CD4-positive, alpha-beta T cell treated with Interleukin-21 for 1 hour (primary cell): ENCODE measurements at places on chromosomes 5 and 9.

GRCh38 chr9:119365291-119366027, 3.8 kb downstream of the BRINP1 start:
- DNase-seq: no peak

DNA sequence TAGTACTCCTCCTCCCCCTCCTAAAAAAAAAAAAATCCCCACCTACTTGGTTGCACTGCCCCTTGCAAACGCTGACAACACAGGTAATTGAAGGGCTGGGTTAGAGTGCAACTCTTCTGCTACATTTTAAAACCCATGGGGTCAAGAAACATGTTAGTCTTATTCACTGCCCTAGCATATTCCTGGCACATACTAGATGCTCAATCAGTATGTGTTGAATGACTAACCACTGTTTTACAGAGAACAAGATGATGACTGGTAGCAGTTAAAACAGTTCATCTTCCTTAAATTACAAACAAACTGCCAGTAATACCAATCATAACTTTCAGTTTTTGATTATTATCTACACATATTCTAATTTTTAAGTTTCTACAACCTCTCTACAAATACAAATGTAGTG, 124.4 kb downstream of the NFIB start:
- DNase-seq: no peak

- DNase-seq: no peak
These were observed 32.1 kb downstream of the PRKACG start for GRCh38 chr9:68981789-68982188.

- DNase-seq: no peak
These were observed 117.2 kb upstream of the TBCA start for GRCh38 chr5:77893225-77893860.

DNA sequence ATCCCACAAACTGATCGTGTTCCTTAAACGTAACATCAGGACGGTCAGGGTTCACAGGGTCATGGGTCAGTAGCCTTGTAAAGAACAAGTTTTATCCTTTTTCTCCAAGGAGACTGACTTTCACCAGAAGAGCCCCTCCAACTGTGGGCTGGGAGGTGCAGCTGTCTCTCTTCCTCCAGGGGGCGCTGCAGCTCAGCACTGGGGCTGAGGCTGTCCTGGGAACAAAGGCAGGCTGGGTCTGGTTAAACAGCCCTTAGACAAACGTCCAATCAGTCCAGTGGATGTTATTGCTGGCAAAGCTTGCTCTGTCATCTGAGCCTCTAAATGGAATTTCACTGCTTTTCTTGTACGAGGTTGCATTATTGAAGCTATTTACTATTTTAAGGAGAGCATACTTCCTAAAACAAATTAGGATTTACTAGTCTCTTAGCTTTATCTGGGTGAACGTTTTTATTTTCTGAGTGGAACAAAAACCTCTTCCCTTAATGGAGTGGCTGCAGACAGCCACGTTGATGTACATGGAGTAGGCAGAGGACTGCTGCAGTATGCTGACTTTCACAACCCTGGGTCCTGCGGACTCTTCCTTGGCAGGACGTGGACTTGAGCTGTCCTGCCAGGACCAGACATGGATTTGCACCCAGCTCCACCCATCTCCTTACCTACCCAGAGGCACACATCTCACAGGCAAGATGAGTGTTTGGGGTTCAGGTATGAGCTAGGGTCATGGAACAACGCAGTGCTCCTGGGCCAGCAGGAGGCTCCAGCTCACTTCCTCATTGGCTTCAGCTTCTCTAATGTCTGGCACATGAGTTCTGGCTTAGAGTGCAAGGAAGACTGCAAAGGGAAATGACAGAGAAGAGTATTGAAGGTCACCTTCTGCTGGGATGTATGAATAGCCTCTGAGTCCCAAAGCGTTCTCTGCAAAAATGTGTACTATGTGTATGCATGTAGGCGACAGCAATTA, 7.8 kb downstream of the EXOSC2 start:
- DNase-seq: peak; percentile 71

- no peak for DNase-seq
These were observed 9.9 kb downstream of the SNCAIP start for GRCh38 chr5:122321921-122322320.

DNA sequence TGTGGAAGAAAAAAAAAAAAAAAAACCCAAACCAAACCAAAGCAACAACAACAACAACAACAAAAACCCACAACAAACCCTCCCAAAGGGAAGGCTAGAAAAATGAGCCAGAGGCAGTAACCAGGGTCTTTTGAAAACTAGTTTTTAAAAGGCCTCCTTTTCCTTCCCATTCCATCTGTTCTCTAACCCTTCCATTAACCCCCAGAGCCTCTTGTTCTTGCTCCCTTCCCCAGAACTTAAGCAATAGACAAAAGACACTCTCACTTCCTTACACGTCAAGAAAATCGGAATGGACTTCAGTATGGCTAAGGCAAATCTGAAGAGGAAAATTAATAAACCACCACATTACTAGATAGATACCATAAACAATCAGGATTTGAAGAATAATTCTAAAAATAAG, 292.8 kb downstream of the ARL15 start:
- DNase-seq: no peak

DNA sequence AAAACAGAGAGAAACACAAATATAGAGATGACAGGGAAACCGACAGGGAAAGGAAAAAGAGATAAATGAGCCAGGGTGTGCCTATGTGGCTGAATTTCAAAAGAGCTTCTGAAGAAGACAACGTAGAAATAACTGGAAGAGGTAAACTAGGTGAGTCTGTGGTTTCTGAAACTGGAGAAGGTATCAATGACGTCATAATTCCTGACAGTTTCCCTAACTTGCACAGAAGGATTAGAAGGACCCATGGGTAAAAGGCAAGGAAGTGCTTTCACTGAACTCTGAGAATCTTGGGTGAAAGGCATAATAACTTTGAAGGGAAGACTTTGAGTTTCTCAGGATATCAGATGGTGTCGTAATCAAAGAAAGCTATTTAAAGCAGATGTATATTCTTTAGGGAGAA, 790.8 kb upstream of the NUDT12 start:
- no peak for DNase-seq

GRCh38 chr5:160788102-160788660, 63.8 kb downstream of the ATP10B start:
- no peak for DNase-seq

DNA sequence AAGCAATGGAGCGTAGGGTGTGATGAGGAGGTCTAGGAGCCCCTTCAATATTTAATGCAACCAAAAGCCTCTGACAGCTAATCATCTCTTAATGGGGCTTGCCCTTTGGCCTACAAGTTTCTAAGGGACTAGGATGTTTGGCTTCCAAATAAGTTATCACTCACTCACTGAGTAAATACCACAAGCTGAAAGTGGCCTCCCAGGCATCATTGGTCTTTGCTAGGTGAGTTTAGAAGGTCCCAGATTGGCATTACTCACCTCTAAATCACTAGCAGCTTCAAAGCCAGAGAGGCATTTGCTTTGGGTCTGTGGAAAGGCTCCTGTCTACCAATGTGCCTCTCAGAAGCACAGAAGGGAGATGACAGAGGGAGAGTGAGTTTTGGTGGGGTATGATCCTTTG, 344.2 kb downstream of the NTRK2 start:
- no peak for DNase-seq

DNA sequence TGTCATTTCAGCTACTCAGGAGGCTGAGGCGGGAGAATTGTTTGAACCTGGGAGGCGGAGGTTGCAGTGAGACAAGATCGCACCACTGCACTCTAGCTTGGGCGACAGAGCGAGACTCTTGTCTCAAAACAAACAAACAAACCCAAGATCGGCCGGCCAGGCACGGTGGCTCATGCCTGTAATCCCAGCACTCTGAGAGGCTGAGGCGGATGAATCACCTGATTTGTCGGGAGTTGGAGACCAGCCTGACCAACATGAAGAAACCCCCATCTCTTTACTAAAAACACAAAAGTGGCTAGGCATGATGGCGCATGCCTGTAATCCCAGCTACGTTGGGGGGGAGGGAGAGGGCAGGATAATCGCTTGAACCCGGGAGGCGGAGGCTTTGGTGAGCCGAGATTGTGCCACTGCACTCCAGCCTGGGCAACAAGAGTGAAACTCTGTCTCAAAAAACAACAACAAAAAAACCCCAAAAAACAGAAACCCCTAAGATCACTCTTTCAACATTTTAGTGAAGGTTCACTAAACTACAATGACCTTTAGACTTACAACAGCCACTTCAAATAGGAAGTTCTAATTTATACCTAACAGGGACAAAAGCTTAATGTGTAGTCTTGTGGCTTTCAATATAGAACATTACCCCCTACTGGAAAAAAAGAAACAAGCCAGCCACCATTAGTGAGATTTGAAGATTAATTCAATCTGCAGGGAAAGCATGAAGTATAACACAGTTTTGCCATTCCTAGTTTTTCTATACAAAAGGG, 7.0 kb downstream of the HSPA9 start:
- DNase-seq: no peak

DNA sequence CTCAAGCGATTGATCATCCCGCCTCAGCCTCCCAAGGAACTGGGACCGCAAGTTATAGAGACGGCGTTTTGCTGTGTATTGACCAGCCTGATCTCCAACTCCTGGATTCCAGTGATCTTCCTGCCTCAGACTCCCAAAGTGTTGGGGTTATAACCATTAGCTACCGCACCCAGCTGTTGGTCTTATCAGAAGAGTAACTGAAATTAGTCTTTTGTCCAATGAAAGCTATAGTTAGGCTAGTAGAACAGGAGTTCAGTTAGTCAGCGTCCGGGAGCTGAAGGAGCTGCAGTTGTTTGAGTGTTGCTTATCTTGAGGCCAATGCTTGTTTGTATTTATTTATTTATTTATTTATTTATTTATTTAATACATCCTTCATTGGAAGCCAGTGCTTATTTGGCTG, 3.2 kb upstream of the MIGA2 start:
- DNase-seq: no peak

DNA sequence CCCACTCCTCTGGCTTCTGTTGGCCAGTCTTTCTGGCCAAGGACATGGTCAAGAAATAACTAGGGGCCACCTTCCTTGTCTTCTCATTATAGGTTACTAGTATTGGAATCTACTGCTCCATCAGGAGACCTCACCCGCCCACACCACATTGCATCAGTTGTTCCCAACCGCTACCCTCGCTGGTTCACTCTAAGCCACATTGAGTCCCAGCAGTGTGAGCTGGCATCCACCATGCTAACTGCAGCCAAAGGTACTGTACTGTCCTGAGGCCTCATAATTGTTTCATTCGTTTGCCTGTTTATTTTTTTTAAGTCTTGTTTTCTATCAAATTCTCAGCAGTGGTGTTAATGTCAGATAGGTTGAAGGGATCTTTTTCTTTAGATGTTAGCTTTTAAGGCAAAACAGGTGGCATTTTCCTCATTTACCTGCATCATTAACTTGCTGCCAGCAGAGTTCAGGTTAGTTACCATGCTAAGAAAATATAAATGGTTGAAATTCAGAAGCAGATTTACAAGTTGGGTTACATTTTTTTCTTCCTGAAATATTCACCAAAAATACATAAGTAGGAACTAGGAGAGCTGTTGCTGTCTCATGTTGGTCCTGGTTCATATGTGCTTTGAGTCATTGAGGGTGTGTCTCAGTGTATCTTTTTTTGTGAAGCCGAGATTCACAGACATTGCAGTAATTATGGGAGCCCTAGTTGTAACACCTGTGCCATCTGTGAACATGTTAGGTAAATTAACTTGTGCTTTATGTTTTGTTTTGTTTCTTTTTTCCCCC, 206.9 kb downstream of the ZSWIM6 start:
- DNase-seq: no peak

- no peak for DNase-seq
These were observed 60.3 kb downstream of the HSPA4 start for GRCh38 chr5:133112026-133112660.

DNA sequence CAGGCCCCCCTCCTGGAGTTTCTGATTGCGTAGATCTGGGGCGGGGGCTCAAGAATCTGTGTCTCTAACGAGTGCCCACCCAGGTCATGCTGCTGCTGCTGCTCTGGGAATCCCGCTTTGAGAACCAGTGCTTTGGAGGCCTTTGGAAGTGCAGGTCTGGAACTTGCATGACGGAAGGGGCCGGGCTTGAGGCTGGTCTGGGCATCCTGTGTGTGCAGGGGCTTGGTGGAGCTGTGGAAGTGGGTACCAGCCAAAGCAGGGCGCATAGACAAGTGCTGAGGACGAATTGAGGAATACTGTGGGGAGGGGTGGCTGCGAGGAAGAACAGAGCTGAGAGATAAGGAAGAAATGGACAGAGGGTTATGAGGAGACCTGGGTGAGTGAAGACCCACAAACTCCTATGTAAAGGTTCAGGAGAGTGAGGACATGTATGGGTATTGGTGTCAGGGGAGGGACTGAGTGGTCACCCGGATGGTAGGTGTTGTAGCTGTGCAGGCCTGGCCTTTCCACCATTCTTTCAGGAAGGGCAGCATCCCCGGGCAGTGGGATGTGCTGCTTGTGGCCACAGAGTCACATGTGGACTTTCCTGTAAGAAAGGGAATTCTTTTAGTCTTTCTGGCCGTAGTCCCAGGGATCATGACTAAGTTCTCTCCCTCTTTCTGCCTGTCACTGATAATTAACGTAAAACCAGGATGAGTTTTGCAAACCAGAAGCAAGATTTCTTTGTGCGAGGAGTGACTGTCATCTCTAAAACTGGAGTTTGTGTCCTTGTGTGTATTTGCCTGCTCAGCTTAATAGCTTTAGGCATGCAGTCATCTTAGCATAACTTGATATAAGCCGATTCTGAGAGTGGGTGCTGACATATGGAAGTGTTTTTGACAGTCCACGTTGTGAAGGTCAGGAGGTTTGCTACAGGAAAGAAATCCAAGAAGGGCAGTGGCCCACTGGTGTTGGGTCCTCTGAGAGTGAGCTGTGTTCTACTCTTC, 43.3 kb upstream of the TJP2 start:
- DNase-seq: no peak

DNA sequence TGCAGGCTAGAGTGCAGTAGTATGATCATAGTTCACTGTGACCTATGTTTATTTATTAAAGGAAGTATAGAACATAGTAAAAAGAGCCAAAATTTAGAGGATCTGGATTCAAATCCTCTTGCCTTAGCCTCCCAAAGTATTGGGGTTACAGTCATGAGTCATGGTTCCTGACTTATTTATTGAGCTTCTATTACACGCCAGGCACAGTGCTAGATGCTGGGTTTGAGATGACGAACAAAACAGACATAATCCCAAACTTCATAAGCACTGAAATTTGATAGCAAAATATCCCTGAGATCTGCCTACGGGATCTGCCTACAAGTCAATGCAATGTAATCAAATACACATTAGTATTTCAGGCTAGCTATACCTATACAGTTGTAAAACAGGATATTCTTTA, 2.5 kb downstream of the KIAA0825 start:
- DNase-seq: no peak

GRCh38 chr9:126397056-126397455, 70.4 kb downstream of the MVB12B start:
- peak; percentile 76 for DNase-seq

- DNase-seq: no peak
These were observed 6.8 kb upstream of the SPTLC1 start for GRCh38 chr9:92122061-92122460.

- no peak for DNase-seq
These were observed 178.4 kb upstream of the ELL2 start for GRCh38 chr5:96140084-96140483.

DNA sequence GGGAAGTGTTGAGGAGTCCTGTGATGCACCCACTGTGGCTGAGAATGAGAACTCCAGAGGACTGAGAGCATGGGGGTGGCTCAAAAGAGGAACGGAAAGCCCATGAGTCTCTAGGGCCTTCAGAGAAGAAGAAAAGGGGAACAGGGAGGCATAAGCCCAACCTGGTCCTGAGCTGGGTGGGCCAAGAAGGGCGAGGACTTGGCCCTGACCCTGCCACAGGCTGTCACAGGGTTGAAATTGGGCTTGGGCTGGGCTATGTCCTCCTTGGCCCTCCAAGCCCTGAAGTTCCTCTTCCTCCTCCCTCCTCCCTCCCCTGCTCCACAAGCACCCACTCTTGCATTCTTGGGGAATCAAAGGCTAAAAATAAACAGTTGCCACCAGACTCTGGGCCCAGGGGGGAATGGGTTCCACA, 49.3 kb upstream of the PPARGC1B start:
- peak; percentile 24 for DNase-seq
